IPS DF 19.7 (cell line): ENCODE measurements at places on chromosomes 13 and 19.

DNA sequence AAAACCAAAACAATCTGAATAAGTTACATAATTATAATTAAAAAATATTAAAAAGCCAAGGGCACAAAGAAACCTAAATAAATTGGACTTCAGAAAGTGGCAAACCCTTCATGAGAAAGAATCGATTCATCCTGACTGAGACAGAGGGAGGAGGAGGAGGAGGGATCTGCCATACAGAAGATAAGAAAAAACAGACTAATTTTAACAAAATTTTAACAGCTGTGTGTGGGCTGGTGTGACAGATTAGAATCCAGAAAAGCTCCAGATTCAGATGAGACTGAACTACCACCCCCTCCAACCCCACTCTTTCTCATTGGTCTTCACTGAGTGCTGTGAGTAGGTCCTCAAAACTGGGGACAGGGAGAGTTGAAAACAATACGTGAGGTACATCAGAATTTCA lies 111.5 kb upstream of the HTR2A start:
- DNase-seq = no peak

DNA sequence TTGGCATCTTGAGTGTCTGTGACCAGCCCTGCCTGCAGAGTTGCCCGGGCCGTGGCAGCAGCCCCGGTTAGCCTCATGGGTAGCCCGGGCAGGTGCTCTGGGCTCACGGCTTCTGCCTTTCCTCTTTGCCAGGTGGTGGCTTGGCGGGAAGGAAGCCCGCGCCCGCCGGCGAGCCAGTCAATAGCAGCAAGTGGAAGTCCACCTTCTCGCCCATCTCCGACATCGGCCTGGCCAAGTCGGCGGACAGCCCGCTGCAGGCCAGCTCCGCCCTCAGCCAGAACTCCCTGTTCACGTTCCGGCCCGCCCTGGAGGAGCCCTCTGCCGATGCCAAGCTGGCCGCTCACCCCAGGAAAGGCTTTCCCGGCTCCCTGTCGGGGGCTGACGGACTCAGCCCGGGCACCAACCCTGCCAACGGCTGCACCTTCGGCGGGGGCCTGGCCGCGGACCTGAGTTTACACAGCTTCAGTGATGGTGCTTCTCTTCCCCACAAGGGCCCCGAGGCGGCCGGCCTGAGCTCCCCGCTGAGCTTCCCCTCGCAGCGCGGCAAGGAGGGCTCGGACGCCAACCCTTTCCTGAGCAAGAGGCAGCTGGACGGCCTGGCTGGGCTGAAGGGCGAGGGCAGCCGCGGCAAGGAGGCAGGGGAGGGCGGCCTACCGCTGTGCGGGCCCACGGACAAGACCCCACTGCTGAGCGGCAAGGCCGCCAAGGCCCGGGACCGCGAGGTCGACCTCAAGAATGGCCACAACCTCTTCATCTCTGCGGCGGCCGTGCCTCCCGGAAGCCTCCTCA lies 9.9 kb downstream of the PLEKHJ1 start:
- no peak for DNase-seq

- DNase-seq = no peak
These were observed 7.3 kb upstream of the CCNE1 start for GRCh38 chr19:29804493-29804892.

DNA sequence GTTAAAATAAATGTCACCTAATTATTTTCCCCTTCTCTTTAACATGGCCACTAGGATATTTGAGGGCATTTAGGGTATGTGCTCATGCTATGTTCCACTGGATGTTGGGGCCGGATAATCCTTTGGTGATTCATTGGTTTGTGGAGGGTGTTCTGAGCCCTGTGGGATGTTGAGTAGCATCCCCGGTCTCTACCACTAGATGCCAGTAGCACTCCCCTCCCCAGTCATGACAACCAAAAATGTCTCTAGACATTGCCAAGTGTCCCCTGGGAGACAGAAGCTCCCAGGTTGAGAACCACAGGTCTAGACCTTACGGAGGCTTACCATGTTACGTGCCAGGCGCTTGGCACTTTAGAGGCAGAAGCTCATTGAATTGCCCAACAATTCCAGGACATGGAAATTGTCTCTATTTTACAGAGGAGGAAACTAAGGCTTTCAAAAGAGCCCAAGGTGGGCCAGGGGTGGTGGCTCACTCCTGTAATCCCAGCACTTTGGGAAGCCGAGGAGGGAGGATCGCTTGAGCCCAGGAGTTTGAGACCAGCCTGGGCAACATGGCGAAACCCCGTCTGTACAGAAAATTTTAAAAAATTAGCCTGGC lies 14.1 kb downstream of the SHANK1 start:
- DNase-seq = no peak

DNA sequence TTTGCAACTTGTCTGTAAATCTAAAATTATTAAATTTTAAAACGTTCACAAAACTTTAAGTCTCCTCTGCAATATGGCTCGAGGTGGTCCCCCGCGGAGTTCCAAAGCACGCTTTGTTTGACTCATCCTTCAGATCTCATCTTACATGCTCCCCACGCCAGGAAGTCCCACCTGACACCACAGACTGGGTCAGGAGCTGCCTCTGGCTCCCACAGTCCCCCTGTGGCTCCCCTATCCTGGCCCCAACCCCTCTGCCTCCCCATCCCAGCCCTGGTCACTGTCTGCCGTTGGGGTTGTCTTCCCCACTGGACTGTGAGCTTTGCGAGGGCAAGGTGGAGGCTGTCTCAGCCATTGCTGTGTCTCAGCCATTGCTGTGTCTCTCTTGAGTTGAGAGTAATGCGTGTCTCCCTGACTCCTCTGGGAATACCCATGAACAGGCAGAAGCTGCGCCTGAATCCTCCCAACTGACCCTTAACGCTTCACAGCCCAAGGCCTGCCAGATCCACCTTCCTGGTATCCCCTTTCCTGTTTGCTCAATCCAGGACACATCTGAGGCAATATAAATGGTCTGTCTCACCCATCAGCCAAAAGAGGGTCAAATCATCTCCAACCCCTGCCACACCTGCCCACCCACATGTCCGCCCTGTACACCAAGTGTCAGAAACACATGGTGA lies 15.9 kb downstream of the DYRK1B start:
- DNase-seq = no peak

- DNase-seq = peak; percentile 60
These were observed at the start of gene RFXAP for GRCh38 chr13:36818804-36819738. RFXAP (plus strand) TSS chr13:36819222; CDS start chr13:36819358, 136 bp downstream.

GRCh38 chr19:7830272-7830771 lies 304 bp downstream of the EVI5L start:
- no peak for DNase-seq

DNA sequence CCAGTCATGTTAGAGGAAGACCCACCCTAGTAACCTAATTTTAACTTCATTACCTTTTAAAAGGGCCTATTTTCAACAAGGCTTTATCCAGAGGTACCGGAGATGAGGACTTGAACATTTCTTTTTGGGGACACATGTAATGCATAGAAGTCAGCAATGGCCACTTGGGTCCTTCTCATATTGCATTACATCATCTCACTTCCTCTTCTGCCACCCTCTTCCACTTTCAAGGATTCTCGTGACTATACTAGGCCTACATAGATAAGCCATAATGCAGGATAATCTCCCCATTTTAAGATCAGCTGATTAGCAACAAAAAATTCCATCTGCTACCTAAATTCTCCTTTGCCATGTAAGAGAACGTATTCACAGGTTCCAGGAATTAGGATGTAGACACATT lies 557.2 kb downstream of the KCTD12 start:
- DNase-seq = no peak

DNA sequence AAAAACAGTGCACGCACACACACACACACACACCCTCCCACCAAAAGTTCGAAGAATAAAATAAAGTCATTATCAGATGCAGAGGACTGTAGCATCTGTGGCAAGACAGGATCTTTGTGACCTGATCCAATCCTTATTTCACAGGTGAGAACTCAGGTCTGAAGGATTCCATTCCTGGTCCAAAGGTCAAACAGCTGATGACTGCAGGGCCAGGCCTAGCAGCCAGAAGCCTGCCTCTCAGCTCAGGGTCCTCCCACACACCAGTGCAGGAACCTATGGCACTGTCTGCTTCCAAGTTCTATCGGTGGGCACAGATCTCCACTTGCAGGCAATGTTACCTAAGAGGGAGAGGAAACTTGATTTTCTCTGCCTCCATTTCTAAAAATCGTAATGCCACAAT lies 57.5 kb downstream of the SERP2 start:
- no peak for DNase-seq

- DNase-seq = no peak
These were observed 617 bp upstream of the IQCN start for GRCh38 chr19:18274781-18275356.

DNA sequence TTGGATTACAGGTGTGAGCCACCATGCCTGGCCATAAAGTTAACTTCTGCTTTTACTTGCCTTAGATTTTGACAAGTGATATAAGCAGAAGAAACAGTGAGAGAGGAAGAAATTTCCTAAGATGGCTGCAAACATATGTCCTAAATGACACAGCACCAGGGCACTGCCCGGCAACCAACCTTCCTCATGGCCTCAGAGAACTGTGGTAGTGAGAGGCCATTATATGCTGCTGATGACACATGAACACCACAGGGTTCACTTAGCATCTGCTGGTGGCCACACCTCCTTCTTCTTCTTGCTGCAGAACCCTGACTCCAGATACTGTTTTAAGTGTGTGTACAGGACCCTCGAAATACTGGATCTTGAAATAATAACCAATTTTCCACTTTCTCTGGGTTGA lies 88.2 kb downstream of the KCTD12 start:
- DNase-seq = no peak

- DNase-seq = peak; percentile 54
These were observed 5.1 kb downstream of the NOTCH3 start for GRCh38 chr19:15195371-15196334.

DNA sequence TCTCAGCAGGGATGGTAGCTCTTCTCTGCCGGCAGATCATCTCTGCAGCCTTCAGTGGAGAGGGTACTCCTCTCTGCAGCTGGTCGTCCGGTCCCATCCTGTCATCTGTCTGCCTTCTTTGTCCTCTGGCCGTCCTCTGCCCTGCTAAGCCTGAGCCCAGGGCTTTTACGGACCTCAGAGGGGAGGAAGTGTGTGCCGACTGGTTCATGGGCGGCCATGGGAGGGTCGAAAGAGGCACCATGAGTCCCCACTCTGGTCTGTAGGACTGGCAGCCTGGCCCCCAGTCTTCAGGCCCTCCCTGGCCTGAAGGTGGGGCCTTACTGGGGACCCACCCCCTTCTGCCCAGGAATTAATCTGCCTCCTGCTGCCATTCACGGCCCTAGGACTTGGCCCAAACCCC lies 4.0 kb downstream of the ZNF554 start:
- DNase-seq = no peak

DNA sequence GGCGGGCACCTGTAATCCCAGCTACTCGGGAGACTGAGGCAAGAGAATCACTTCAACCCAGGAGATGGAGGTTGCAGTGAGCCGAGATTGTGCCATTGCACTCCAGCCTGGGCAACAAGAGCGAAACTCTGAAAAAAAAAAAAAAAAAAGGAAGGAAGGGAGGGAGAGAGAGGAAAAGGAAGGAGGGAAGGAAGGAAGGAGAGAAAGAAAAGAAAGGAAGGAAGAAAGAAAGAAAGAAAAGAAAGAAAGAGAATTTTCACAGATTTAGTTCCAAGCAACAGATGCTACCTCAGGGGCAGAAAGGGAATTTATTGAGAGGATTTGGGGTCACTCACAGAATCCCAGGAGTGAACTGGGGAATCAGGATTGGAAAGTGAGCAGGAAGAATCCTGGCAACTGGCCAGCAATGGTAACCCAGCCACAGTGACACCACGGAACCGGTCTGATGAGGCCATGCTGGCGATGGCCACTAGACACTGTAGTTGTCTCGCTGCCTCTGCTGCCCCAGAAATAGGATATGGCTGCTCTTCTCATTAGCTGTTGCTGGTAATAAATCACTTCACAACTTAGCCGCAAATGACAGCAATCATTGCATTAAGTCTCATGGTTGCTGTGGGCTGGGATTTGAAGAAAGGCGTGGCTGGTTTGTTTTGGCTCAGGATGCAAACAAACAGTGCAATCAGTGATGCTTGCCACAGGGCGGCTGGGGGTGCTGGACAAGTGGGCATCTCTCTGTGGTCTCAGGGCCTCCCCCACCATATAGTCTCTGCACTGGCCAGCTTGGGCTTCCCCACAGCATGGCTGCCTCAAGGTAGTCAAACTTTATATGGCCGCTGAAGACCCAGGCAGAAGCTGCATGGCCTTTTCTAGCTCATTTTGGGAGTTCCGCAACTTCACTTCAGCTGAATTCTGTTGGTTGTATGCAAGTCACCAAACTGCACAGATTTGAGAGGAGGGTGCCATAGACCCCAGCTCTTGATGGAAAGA lies 5.2 kb upstream of the BCAM start:
- DNase-seq = no peak

DNA sequence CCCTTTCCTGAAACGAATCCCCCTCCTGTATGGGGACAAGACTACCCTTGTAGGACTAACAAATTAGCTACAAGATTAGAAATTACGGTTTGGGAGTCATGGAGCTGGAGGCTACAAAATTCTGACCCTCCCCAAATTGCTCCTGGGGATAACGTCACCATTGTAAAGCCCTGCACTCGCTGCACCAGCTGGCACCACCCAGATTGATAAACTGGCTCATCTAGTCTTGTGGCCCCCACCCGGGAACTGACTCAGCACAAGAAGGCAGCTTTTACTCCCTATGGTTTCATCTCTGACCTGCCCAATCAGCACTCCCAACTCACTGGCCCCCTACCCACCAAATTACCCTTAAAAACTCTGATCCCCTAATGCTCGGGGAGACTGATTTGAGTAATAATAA lies 150.6 kb upstream of the TSC22D1 start:
- no peak for DNase-seq

DNA sequence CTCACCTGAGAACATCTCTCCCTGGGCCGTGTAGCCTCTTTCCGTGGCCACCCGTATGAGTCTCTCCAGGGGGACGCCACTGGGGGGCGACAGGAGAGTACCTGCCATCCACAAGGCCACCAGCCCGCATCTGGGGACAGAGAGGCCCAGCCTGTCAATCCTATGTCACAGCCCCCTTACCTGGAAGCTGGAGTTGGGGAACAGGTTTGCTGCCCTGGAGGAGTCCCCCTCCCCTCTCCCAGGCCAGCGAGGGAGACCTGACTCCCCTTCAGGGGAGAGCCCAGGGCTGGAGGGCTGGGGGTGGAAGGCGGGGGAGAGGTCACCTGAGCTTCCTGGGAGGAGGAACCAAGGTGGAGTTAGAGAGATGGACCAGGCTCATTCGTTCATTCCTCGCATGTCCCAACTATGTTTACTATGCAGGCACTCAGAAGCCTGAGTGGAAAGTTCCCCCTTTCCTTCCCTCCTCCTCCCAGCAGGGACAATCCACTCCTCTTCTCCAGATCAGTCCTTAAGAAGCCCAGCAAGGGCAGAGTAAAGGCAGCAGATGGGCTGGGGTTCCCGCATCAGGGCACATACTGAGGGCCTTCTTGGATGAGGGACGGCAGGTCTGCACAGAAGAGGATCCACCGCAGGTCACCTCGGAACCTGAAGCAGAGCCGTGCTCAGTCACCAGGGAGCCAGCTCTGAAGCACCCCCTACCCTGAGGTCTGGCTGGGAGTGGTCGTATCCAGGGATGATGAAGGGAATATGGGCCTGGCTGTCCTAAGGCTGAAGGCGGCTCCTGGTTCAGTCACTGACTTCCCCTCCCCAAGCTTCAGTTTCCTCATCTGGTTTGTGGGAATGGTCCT lies 5.5 kb downstream of the ACTMAP start:
- DNase-seq = no peak

GRCh38 chr13:110669036-110669435 lies 36.9 kb downstream of the CARS2 start:
- DNase-seq = no peak

- DNase-seq = no peak
These were observed 81.0 kb upstream of the SLC7A1 start for GRCh38 chr13:29676535-29676934.

GRCh38 chr19:7674010-7675005 lies 2.6 kb upstream of the MCEMP1 start:
- no peak for DNase-seq

- DNase-seq = no peak
These were observed 52.5 kb upstream of the CLDN10 start for GRCh38 chr13:95499811-95500712.
